Muscle of leg (tissue), 16 donors: ENCODE measurements at places on chromosomes 1 and 21.

GRCh38 chr1:234866007-234866866, 256.3 kb upstream of the IRF2BP2 start:
- no peak for DNase-seq

DNA sequence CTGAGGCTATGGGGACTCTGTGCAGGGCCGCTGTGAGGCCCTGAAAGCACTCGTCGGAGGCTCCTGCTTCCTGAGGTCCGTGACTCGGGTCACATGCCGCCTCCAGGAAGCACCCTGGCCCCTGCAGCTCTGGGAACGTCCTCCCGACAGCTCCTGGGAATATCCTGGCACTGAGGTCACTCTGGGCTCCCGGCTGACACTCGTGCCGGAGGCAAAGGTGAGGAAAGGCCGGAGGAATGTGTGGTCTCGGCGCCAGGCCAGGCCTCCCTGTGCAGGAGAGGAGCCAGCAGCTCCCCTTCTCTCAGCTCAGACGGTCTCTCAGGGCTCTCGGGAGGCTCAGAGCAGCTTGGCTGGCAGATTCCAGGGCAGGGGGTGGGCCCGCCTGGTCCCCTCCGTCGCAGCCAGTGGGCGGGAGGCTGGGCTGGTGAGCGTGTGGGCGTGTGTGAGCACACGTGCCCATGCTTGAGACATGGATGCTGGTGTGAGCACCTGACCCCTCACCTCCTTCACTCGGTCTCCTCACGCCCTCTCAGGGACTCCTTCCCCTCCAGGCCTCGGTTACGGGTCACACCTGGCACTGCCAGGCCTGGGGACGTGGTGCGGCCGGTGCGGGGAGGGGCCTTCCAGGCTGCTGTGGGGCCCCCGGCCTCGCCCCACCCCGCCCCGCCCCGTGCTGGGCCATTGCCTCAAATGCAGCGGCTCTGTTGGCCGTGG, 5.5 kb upstream of the RNF223 start:
- DNase-seq: peak; percentile 70

DNA sequence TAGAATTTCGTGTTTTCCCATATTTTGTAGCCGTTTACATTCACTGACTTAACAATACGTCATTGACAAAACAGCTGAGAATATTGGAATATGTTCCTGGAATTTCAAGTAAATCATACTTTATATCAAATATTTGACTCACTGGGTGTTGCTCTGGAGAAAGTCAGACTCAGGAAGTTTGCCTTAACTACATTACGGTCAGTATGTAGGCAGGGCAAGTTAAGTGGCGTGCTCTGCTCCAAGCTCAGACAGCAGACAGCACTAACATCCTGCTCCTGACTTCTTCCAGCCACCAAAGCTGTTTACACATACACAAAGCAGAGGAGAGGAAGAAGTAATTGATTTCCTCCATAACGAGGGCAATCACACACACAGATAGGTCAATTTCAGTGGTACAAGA, 414.6 kb downstream of the LRRIQ3 start:
- DNase-seq: peak; percentile 77

GRCh38 chr1:80048716-80049115, 1042.2 kb upstream of the ADGRL4 start:
- no peak for DNase-seq

- DNase-seq: no peak
These were observed 5.2 kb downstream of the AK2 start for GRCh38 chr1:33031506-33031905.

DNA sequence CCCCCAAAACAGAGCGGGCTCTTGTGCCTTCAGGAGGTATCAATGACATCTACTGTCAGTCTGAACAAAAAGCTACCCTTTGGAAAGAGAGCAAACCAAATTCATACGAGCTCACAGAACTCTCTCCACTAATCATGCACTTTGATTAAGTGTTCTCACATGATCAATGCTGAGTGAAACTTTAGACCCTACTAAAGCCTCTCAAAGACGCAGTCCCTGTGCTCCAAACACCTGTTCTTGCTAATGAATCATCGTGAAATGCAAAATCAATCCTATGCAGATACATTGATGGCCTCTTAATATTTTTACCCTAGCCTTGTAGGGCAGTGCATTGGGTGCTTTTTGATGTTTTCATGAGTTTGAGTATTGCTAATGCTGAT, 113.4 kb downstream of the ZBTB18 start:
- peak; percentile 29 for DNase-seq

DNA sequence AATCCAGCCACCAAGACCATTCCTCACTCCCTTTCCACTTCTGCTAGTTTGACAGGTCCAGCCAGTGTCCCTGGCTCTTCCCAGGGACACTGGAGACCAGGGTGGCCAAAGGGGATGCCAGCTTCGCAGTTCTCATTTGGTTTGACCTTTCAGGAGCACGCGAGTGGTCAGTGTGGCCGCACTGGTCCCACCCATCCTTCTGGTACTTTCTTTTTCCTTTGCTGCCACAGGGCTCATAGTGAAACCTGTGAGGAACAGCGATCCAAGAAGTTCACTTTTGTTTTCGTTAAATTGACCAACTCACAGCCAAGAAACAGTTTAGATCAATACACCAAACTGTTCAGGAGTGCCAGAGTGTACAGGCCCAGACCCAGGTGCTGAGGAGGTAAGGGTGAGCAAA, 14.4 kb upstream of the EVA1B start:
- no peak for DNase-seq

DNA sequence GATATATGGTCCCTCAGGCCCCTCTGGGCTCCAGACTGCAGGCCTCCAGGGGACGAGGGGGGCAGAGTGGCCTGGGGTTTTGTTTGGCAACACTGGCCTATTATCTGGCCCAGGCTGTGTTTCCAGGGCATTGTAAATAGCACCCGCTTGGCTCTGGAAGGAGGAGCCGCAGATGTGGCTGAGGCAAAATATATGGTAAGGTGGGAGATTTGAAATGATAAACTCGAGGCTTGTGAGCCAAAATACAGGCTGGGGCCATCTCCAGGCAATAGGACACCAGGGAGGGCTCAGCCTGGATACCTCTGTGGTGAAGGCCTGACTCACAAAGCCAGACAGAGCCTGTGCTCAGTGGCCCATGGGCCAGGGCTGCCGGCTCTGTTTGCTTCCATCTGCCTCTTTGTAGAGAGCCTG, 14.0 kb downstream of the NAV1 start:
- DNase-seq: no peak

DNA sequence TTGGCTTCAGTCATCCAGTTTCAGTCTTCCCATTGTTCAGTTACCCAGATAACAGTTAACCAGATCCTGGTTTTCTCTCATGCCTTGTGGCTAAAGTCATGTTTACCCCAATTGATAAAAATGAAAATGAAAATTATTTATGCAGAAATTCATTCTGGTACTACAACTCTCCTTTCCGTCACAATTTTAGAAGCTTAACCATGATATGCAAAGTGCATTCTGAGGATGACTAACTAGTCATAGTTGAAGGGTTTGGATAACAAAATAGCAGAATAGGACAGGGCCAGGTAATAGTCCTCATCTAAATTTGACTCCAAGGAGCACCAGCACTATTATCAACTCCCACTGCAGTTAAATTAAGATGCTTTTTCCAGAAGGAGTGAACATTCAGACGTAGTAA, 94.7 kb downstream of the NTMT2 start:
- DNase-seq: no peak
